ENCODE measurements at places on chromosomes 3 and 15.

DNA sequence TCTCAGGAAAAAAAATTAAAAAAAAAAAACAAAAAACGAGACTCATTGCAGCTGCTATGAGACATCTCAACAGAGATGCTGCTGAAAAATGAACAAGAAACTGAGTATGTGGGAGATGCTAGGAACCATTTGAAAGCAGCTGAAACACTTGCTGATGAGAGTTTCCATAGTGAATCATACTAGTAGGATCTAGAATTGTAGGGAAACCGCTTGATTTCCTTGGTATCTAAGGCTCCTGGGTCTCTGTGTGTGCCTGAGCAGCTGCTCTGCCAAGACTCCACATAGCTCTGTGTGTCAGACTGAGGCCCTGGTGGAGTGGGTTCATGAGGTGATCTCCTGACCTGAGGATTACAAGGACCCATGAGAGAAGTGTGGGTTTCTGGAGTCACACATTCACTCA lies 313.4 kb upstream of the NECTIN3 start:
- H3K27me3 ChIP-seq, result peaks cover 4% of the 10 kb centered on the region
- no peaks in the 10 kb centered on the region for H3K36me3 ChIP-seq
- no peak overlapping the region for H3K4me3 ChIP-seq
- H3K4me1 ChIP-seq, result no peaks in the 10 kb centered on the region
- no peak for DNase-seq

DNA sequence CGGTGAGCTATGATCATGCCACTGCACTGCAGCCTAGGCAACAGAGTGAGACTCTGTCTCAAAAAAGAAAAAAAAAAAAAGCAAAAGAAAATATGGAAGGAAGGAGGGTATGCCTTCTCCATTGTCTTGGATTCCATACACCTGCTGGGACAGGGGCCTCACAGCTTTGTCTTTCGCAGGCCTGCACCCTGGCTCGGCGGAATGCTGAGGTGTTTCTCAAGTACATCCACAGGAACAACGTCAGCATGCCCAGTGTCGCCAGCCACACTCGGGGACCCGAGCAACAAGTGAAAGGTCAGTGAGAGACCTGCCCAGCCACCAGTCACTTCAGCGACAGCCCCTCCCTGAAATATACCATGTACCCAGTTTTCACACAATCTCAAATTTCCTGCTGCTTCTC lies 288.5 kb upstream of the UMPS start:
- DNase-seq, result no peak
- no peaks in the 10 kb centered on the region for H3K4me1 ChIP-seq
- no peaks in the 10 kb centered on the region for H3K36me3 ChIP-seq
- peaks cover 2% of the 10 kb centered on the region for H3K27me3 ChIP-seq

GRCh38 chr3:159711560-159712333 lies 276.9 kb upstream of the IL12A start:
- H3K36me3 ChIP-seq, result no peaks in the 10 kb centered on the region
- H3K27me3 ChIP-seq, result no peaks in the 10 kb centered on the region
- DNase-seq, result no peak
- H3K27ac ChIP-seq, result no peak overlapping the region
- H3K4me3 ChIP-seq, result no peak overlapping the region
- H3K4me1 ChIP-seq, result no peaks in the 10 kb centered on the region

DNA sequence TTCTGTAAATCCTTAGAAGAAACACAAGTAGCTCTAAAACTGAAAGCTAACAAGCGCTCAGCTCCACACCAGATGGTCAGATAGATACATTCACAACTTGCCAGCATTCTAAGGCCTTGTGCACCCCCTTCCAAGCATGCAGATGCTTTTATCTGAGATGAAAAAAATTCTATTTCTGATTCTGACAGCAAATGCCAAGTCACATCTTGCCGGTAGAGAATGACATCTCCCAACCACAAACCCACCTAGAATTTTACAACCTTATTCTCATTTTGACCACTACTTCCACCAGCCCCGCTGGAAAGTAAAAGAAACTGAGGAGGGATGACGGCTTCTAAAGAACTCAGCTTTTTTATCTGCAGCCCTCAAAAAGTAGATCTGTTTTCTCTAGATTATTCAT lies 57.7 kb downstream of the SUMF1 start:
- peaks cover 25% of the 10 kb centered on the region for H3K36me3 ChIP-seq
- no peaks in the 10 kb centered on the region for H3K27me3 ChIP-seq
- H3K4me3 ChIP-seq, result peak overlapping the region; percentile 54

DNA sequence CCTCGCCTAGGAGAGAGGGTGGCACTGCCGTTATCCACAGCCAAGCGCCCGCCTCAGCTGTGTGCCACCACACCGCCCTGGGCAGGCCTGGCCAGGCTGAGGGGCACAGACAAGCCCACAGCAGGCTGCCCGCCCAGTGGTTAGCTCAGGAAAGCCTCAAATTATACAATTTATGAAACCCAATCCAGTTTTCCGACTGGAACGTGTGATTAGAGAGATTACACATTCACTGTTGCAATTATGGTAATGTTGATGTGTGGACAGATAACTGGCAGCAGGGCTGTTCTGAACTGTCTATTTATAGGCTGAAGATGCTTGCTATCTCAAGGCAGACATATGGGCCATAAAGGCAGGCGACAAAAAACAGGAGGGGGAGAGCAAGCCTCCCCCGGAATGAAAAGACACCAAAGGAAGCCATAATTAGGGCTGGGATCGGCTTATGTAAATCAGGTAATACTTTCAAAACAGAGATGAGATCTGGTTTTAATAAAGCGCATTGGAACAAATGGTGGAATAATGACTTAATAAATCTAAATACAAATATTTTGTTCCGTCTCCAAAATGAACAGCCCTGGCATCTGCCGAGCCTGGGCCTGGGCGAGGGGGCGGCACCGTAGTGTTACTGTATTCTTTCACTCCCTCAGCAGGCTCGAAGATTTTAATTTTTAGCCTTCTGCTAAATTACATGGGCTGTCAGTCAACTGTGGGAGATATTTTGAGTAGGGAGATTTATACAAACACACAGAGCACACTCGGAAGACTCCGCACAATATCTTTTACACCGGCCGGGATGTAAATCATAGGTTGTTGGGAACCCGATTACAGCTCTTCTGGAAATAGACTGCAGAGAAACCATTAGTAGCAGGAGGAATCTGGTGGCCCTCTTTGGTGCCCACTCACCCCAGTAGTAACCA lies 103.1 kb upstream of the TLE3 start:
- H3K4me1 ChIP-seq, result no peaks in the 10 kb centered on the region
- DNase-seq, result no peak
- no peak overlapping the region for H3K27ac ChIP-seq
- H3K27me3 ChIP-seq, result peaks cover 2% of the 10 kb centered on the region
- H3K4me3 ChIP-seq, result no peak overlapping the region

DNA sequence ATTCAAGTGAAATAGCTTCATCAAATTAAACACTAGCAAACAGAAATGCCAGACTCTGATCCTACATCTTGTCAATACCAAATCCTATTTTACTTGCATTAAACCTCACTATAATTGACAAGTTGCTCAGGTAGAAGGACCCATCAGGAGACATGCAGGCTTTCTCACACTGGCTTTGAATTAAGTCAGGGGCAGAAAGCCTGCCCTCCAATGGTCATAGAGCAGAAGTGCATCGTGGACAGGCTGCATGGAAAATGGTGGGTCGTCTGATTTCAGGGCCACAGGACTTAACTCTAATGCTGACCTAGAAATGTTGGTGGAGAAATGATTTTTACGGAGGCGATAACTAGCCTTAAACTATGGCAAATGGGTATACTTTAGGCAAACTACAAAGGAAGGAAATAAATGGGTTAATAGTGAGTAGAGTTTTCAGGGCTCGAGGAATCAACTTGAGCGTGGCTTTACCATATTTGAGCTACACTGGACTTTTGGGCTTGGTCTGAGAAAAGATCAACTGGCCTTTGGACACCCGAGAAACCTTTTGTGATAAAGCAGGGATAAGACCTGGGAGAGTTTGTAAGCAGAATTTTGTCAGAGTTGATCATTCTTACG lies 283.9 kb downstream of the GRM7 start:
- H3K36me3 ChIP-seq, result no peaks in the 10 kb centered on the region
- no peaks in the 10 kb centered on the region for H3K4me1 ChIP-seq
- H3K4me3 ChIP-seq, result no peak overlapping the region
- H3K27ac ChIP-seq, result no peak overlapping the region
- DNase-seq, result no peak

DNA sequence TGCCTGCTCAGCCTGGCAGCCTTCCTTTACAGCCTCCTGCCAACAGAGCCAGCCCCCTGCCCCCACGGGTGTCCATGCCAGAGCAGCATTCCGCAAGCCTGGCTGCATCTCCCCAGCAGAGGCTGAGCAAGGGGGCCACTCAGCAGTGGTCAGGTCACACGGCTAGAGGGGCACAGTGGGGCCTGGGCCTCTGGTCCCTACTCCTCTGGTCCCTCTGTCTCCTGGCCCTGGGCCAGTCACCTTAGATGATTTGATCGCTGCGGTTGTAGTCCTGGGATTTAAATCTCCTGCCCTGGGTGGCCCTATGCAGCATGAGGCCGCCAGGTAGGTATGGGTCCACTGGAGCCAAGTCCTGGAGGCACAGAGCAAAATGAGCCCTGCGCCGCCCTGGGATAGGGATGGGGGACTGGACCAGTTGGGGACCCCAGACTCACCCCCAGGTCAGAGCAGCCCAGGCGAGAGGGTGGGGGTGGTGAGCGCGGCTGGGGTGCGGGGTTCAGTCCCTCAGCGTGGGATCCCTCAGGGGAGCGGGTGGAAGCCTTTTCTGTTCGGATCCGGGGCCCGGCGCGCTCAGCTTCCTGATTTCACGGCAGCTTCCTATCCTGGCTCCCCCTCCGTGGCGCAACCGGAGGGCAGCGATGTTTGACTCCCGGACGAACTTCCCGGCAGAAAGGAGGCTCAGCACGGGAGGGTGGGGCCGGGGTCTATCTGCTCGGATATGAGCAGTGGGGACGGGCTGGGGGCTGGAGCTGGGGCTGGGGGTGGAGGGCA lies at the start of gene ZBTB47:
TSS of gene ZBTB47 (plus strand) at position 138 of the 771 bp plus-strand sequence. CDS start 4,659 bp downstream, outside the sequence.
- DNase-seq, result no peak
- H3K27ac ChIP-seq, result no peak within 1 kb of the TSS
- H3K4me1 ChIP-seq, result peaks cover 5% of the 10 kb centered on the region
- H3K4me3 ChIP-seq, result peak within 1 kb of the TSS; percentile 71
